H1 (cell line): ENCODE measurements at places on chromosomes 5 and 9.
A peak's percentile ranks its signal among the peaks of the same experiment; 100 is the strongest.

DNA sequence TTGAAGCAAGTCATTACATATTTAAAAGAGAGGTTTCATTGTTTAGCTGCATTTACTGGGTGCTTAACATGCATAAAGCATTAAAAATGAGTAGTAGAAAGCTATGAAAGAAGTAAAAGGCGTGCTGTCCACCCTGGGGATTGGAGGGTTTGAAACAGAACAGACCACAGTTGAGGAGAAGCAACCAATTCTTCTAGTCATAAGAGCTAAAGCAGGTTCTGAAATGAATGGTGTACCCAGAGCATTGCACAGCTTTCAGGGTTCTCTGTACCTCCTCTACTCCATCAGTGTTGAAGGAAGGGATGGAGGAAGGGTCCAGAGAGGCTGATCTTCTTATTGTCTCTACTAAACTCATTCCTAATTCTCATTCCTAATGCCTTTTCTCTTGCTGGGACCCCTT, 68.9 kb downstream of the SH3RF2 start:
- no peak for DNase-seq

GRCh38 chr9:98357921-98358535, 102.6 kb upstream of the TBC1D2 start:
- DNase-seq: no peak

DNA sequence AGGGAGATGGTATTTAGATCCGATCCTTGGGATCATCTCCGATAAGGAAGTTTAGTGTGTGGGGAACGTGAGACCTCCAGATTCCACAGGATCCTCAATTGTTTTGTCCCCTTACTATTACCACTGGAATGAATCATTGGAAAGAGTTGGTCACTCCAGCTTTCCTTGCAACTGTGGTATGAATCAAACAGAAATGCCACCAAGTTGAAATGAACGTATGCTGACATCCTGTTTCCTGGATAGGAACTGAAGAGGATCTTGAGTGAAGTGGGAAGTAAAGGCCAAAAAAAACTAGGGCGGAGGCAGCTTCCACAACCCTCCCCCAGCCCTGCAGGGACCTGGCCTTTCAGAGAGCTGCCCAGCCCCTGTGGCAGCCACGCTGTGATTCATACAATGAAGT, 23.9 kb downstream of the IRX1 start:
- DNase-seq: no peak

DNA sequence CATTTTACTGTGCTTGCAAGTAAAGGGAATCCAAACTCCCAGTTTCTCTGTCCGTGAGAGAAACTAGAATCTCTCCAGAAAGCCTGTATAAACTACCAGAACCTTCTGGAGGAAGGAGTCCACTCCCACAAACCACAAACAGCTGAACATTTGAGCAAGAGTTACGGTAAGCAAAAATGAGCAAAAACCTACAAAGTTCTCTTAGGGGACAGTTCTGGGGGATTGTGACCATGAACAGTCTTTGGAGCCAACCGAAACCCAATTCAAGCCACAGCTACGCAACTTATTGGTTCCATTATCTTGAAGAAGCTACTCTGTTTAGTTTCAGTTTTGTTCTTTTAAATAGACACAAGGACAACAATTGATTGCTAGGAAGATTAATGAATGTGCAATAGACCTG, 330.6 kb downstream of the ASTN2 start:
- DNase-seq: no peak

DNA sequence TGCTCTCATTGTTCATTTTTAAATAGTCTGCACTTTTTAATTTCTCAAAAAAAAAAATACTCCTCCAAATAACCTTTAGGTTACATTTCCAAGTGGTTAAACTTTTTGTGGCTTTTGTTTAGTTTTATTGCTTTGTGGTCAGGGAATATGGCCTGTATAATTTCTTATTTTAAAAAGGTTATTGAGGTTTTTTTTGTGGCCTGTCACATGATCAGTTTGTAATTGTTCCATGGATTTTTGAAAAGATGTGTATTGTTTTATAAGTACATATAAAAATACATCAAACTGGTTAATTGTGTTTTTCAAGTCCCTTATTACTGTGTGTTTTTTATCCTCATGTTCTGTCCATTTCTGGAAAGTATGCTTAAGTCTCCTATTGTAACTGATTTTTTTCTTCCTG, 64.0 kb downstream of the ZNF618 start:
- DNase-seq: no peak

DNA sequence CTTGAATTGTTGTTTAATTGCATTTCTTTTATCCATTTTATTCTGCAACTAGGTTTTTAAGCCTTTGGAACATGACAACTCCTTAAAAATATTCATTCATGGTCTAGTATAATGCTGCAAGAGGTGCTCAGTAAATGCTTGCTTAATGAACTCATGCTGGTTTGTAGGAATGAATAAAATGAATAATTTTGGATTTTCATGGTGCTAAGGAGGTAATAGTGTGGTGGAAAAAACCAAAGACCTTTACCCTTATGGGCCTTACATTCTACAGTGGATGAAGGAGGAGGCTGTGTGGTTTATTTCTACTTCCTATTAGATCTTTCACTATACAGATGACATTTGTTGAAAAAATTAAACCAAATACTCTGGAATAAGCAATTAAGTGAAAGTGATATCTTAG, 43.4 kb downstream of the LRRTM2 start:
- no peak for DNase-seq

- no peak for DNase-seq
These were observed 321.4 kb upstream of the WWC1 start for GRCh38 chr5:167969998-167970397.

- peak; percentile 40 for DNase-seq
These were observed 3.6 kb upstream of the AGPAT2 start for GRCh38 chr9:136690806-136691261.

- DNase-seq: peak; percentile 39
These were observed 72.7 kb downstream of the MRPL36 start for GRCh38 chr5:1726956-1727355.

- DNase-seq: no peak
These were observed 597 bp downstream of the NFIL3 start for GRCh38 chr9:91422758-91423711.

- DNase-seq: no peak
These were observed 355.6 kb downstream of the TAF11L14 start for GRCh38 chr5:17989567-17990563.
